ENCODE measurements at places on chromosomes 2 and 18. TPM values are rescaled to one million over a fixed set of nuclear protein-coding genes. Genes with fewer than 3 reads are reported as not detected.

- DNase-seq = no peak
Observed at GRCh38 chr2:226364217-226364616, 435.4 kb downstream of the IRS1 start.

DNA sequence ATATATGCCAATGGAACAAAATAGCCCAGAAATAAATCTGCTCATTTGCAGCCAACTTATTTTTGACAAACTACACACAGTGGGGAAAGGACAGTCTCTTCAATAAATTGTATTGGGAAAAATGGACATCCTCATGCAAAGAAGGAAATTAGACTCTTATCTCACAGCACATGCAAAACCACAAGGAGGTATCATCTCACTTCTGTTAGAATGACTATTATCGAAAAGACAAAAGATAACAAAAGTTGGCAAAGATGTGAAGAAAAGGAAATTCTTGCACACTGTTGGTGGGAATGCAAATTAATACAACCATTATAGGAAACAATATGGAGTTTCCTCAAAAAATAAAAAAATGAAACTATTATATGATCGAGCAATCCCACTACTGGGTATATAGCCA lies 16.3 kb upstream of the WDR75 start:
- DNase-seq = no peak

- no peak for DNase-seq
Observed at GRCh38 chr2:157124731-157125130, 132.8 kb upstream of the GALNT5 start.

- DNase-seq = no peak
Observed at GRCh38 chr18:58097907-58098166, 53.8 kb downstream of the NEDD4L start.

GRCh38 chr2:200042102-200042735 lies 86.8 kb downstream of the MAIP1 start:
- no peak for DNase-seq

PROC gene
- total RNA-seq = 2.5 TPM

- DNase-seq = no peak
Observed at GRCh38 chr2:80058562-80058961, 246.0 kb downstream of the LRRTM1 start.

CRYBA2 gene
- total RNA-seq = not detected

Measured in spinal cord (tissue), 10 donors.